Myocyte (in vitro differentiated cells): ENCODE measurements at places on chromosomes 11 and 22.

DNA sequence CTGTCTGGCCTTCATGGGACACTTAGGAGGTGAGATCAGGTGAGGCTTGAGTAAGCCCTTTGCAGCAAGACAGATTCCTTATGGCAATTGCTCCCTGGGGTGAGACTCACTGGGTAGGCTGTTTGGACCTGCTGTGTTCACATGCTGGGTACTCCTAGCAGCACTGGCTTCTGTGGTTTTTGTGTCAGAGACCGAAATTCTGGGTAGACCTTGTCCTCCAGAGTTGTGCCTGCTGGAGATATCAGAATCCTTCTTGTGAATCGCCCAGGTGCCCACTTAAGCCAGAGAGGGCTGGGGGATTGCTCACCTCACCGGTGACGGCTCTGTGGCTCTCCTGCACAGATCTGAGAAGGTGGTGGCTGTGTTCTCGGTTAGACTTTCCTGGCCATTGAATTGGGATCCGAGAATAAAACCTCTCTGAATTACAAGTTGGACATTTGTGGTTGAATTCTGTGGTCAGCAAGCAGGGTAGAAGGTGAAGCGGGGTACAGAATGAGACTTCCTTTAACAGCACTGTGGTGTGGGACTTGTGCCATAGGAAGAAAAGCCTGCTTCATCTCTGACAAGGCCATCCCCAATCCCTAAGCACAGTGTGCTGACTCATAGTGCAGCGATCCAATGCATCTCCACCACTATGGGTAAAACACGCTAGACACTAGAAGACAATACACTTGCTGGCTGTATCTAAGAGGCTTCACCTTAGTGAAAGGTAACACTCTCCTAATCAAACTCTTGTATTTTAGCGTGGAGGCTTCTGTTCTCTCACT lies 52.5 kb upstream of the TTC12 start:
- DNase-seq: peak; percentile 93

DNA sequence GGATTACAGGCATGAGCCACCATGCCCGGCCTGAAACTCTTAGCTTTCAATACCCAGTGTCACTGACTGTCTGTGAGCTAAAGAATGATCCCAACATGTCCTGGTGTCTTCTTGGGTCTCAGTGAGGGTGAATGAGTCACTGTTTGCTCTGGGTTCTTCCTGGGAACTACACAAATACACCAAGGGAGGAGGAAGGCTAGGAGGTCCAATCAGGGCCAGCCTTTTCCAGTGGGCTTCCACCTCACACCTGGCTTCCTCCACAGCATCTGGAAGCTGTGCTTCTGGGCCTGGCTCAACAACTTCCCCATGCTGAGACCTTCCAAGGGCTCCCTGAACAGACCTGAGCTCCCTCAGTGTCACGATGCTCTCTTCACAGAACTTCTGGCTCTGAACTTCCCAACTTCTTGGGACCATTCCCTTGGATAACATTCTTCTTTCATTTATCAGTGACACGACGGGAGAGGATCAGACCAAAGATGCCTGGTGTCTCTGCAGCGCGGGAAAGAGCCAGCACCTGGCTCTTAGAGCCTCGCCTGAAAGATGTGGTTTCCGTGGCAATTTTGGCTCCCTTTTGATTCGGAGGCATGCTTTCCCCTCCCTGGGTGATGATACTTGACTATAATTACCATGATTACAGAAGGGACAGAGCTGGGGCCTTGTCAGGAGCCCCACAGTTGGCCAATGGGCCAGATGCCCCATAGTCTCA lies 22.3 kb upstream of the CHRM4 start:
- DNase-seq: peak; percentile 86

DNA sequence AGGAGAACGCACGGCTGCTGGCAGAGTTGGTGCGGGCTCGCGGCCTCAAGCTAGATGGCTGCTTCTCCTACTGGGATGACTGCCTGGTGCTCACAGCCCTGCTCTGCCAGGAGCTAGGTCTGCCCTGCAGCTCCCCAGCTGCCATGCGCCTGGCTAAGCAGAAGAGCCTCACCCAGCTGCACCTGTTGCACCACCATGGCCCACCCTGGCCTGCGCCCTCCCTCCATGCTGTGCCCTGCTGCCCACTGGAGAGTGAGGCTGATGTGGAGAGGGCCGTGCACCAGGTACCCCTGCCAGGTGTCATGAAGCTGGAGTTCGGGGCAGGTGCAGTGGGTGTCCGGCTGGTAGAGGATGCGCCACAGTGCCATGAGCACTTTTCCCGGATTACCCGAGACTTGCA lies 4.8 kb upstream of the RPS6KB2 start:
- DNase-seq: no peak

DNA sequence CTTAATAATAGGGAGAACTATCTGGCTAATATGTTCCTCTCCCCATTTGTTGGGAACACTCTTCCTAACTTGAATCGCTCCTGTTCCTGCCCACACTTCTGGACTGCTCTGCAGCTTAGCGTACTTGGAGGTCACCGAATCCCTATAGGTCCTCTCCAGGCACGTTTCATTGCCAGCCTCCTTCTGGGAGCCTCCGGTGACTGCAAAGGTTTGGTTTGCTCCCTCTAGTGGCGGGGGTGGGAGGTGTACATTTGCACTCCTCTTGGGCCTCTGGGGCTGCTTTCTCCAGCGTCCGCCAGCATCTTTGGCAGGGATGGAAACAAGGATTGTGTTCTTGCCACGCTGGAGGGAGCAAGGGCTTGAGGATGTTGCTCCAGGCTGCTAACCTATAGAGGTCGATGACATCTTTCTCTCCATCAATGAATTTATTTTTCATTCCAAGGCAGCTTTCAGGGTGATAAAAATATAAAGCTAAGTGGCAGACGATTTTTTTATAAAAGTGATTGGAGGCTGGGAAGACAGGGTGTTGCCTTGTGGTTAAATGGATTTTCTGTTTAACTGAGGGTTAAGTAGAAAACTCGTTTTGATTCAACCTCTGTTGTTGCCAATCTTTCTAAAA lies 48.7 kb downstream of the TSPAN18 start:
- DNase-seq: peak; percentile 57

DNA sequence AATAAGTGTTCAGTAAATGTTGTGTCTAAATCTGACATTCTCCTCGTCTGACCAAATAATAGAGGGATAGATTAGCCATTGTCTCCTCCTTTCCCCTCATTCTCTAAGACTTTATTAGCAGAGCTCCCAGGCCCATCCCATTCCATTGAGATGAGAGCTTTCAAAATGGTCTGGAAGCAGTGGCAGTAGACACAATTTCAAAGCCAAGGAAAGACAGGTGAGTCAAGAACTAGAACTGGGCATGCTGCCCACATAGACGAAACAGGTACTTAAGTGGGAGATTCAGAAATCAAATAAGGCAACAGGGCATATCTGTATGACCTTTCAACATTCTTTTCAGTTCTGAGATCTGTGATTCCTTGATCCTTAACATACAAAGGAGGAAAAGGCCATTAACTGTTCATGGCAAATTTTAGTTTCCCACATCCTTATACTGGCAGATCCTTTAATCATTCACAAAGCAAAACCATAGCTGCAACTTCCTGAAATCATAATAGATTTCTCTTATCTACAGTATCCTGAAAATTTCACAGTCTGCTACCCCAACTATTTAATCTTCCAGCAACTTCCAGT lies 96.6 kb upstream of the KCNA4 start:
- no peak for DNase-seq

DNA sequence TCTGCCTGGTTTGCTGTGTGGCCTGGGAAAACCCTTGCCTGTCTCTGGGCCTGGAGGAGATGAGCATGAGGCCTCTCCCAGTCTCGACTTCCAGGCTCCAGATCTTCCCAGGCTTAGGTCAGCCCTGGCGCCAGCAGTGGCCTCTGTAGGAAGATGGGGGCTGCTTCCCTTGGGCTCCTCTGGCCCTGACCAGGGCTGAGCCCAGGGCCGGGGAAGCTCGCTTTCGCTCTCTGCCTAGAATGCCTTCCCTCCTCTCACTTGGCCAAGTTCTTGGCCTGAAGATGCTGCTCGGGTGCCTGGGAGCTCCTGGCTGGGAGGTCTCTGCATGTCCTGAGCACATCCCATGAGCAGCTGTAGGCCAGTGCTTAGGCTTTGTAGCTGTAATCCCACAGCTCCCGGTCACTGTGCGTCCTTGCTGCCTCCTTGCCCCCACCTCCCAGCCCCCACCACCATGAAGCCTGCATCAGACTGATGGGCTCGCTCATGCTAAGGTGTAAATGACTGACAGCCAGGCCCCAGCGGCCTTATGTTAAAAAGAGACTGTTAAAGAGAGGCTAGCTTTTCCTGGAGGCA lies 25.5 kb downstream of the SHISAL1 start:
- DNase-seq: no peak

- DNase-seq: peak; percentile 42
Observed at GRCh38 chr11:77557553-77557952, 32.2 kb upstream of the AQP11 start.

DNA sequence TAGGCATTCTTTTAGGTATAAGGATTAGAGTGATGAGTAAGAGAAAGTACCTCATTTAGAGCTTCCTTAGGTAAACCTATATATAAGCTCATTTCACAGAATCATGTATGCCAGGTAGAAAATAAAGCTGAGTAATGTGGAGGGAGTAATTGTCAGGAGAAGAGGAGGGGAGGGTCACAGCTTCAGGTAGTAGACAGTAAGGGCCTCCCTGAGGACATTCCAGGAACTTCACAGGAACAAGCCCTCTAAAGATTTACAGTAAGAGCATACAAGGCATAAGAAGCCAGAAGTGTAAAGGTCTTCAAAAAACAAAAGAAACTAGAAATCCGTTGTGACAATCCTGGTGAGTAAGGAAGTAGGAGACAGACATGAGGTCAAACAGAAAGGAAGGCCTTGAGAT lies 57.6 kb downstream of the USP47 start:
- no peak for DNase-seq

DNA sequence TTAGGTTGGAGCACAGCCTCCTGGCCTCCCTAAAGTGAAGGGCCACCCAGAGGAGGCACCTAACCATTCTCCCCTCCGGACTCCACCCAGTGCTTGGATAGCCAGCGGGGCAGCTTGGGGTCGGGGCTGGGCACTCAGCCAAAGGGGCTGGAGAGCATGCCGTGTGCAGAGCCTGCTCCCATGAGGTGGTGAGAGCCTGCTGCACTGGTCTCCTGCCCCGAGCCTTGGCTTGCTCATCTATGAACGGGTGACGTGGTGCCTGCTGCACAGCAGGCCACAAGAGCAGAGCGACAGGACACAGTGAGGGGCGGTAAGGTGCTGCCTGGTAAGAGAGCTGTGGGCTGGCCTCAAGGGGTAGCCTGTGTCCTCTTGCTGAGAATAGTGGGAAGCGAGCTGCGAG lies 14.0 kb upstream of the CCDC188 start:
- no peak for DNase-seq

GRCh38 chr22:24066260-24066659 lies 55.2 kb downstream of the CABIN1 start:
- peak; percentile 59 for DNase-seq

- no peak for DNase-seq
Observed at GRCh38 chr11:15742626-15743519, 613.5 kb downstream of the SOX6 start.
